ENCODE measurements at places on chromosomes 12 and 14.
A peak's percentile ranks its signal among the peaks of the same experiment; 100 is the strongest.

DNA sequence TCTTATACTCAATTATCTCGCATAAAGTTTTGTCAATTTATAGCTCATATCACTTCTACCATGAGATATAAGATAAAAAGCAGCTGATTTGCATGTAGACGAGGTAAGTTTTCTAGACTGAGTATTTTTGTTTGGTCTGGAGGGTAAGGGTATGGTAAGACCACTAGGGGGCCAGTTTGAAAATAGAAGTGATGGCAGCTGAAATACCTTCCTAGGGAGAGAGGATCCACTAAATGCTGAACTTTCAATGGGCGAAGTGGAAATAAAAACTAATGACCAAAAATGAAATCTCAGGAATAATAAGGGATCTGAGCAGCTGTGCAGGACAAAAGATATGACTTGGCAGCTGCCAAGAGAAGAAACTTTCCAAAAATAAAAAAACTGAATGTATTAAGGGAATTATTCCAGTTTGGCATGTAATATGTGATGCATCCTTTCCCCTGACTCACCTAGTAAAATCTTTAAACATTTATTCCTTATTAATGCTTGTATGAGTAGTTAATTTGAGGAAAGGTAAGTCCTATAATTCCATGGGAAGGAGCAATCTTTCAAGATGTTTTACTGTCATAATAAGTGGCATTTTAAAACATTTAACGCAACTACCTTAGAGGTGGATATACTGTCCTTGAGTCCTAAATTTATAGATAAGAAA lies 754.5 kb downstream of the C12orf50 start:
- peak; percentile 9 for DNase-seq

DNA sequence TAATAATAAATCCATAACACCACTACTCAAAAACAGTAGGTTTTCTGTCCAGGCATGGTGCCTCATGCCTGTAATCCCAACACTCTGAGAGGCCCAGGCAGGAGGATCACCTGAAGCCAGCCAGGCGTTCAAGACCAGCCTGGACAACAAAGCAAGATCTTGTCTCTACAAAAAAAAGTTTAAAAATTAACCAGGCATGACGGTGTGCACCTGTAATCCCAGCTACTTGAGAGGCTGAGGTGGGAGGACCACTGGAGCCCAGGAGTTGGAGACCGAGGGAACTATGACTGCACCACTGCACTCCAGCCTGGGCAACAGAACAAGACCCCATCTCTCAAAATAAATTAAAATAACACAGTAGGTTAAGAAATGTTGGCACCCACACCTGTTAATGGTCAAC lies 44.5 kb upstream of the AP4S1 start:
- DNase-seq = no peak

DNA sequence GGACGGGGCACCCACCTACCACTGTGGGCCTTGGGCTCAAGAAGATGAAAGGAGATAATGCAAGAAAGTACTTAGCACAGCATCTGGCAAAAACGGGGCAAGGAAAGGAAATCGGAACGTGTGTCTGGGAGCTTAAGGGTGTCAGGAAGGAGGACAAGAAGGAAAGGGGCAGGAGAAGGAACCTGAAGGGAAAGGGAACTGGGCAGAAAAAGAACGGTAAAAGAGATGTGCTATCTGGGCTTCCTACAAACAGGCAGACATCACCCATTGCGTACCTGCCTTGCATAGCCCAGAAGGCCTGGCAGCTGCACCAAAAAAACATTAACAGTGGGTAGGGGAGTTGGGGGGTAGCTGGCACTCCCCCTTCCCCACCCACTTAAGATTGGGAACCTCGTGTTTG lies 958 bp upstream of the REM2 start:
- no peak for DNase-seq

GRCh38 chr12:78885466-78885865 lies 20.9 kb downstream of the SYT1 start:
- DNase-seq = peak; percentile 12

DNA sequence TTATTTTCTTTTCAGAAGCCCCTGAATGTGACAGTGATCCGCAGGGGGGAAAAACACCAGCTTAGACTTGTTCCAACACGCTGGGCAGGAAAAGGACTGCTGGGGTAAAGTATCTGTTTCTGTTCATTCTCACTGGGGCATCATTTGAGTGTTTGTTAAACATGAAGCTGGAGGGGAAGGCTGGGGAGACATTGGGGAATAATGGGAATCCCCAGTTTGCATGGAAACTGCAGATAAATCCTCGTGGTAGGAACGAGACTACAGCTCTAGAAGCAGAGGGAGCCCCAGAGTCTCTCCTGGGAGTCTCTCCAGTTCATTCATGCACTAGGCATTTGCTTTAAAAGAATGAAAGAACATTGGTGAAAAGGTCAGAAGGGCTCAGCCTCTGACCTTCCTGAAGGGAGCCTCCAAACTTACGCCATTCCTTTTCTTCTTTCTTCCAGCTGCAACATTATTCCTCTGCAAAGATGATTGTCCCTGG lies 2.5 kb upstream of the CFAP251 start:
- no peak for DNase-seq

GRCh38 chr14:20998674-20999366 lies at the start of gene SLC39A2:
Gene SLC39A2, plus strand, starts transcription at chr14:20999293. Its CDS starts 154 bp downstream, at chr14:20999447.
- no peak for DNase-seq

DNA sequence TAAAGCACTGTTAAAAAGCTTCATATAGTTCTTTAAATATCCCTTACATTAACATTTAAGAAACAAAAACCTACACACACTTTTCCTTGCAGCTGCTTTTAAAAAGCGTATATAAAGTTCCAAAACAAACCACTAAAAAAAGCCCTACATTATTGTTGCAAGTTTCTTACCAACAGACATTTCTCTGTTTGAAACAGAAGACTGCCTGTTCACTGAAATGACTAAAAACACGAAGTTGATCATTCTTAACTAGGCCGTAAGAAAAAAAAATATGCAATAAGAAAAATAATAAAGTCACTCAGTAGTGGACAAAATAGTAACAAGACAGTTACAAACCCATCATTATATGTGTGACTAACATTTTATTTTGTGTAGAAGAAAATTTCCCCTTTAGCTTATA lies 37.3 kb downstream of the KIF21A start:
- no peak for DNase-seq

GRCh38 chr14:92093320-92093719 lies 13.1 kb downstream of the ATXN3 start:
- DNase-seq = peak; percentile 23

GRCh38 chr14:99918781-99919180 lies 125.6 kb downstream of the EML1 start:
- DNase-seq = no peak

- no peak for DNase-seq
Observed at GRCh38 chr14:76866456-76866855, 40.2 kb downstream of the LRRC74A start.

DNA sequence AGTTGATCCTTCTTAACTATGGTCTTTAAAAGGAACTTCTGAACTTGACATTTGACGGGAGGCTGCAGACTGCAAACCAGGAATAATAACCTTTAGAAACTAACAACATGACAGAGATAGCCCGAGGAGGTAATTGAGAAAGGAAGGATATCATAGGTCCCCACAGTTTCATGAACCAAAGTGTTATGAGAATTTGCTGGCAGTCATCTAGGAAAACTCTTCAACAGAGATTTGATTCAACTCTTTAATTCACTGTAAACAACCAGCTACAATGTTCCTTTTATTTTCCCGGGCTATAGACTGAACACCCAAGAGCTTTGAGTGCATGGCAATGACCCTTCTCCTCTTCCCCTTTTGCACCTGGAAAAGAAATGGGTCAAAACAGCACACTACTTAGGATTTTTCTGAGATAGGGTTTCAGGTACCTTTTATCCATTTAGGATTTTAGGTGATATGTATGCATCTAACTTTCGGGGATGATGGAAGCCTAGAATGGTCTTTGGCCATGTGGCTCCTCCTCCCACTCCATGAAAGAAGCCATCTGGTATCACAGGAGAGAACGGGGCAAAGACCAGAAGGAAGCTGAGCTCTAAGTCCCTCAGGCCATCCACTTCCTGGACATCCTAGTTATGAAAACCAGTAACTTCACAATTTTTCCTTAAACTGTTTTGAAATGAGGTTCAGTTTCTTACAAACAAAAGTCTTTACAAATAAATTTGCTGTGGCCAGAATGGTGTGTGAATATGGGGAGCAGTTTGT lies 23.0 kb downstream of the GLT8D2 start:
- DNase-seq = peak; percentile 14

DNA sequence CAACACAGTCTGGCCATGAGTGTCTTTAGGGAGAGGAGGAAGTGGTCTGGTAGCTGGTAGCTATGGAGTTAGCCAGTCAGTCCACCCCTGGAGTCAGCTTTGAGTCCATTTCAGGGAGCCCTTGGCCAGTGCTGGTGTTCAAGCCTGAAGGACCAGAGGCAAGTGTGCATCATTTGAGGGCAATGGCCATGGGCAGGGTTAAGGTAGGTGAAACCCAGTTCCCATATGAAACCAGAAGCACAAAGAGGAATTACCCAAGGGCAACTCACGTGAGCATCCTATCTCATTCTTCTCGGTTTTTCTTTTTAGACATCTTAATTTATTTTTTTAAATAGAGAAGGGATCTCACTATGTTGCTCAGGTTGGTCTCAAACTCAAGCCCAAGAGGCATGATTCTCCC lies 61.3 kb upstream of the ACTN1 start:
- DNase-seq = no peak

DNA sequence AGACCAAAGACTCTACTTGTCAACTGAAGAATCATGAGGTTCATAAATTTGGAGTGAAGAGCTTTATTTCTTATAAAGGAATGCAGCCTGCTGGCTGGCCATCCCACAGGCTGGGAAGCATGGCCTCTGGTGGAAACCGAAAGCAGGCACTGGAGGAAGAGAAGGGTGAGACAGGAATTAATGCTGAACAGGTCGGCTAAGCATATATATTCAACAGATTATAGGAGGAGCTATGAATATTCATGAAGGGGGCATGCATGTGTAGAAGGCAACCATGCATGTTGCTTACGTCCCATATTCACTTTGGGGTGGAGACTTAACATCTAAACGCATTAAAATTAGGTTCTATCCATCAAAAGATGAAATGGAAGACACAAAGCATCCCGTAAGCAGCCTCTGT lies 20.6 kb upstream of the RGS6 start:
- no peak for DNase-seq

- DNase-seq = no peak
Observed at GRCh38 chr12:28130625-28131598, 59.3 kb upstream of the CCDC91 start.

- no peak for DNase-seq
Observed at GRCh38 chr12:58298803-58299202, 357.4 kb downstream of the ATP23 start.

DNA sequence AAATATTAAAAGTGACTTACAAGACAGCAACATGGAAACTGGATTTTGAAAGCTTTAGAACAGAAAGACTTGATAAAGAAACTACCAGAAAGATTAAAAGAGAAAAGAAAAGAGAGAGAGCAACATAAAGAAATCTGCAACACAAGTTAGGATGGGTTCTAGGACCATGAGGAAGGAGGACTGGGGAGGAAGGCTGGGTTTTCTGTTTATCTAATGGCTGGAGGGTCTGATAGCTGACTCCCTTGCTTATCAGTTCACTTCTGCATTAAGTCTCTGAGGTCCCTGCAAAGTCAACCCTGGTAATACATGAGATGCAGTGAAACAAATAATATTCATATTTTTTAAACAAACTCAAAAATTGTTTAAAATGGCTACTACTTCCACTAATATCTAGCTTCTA lies 90.1 kb downstream of the RPAP3 start:
- no peak for DNase-seq

GRCh38 chr12:132100306-132101065 lies 43.6 kb downstream of the DDX51 start:
- no peak for DNase-seq

GRCh38 chr12:99984271-99985128 lies at the start of gene ANKS1B:
Gene ANKS1B, minus strand, starts transcription at chr12:99984936. Its CDS starts 699 bp downstream, at chr12:99984237.
- DNase-seq = peak; percentile 86

DNA sequence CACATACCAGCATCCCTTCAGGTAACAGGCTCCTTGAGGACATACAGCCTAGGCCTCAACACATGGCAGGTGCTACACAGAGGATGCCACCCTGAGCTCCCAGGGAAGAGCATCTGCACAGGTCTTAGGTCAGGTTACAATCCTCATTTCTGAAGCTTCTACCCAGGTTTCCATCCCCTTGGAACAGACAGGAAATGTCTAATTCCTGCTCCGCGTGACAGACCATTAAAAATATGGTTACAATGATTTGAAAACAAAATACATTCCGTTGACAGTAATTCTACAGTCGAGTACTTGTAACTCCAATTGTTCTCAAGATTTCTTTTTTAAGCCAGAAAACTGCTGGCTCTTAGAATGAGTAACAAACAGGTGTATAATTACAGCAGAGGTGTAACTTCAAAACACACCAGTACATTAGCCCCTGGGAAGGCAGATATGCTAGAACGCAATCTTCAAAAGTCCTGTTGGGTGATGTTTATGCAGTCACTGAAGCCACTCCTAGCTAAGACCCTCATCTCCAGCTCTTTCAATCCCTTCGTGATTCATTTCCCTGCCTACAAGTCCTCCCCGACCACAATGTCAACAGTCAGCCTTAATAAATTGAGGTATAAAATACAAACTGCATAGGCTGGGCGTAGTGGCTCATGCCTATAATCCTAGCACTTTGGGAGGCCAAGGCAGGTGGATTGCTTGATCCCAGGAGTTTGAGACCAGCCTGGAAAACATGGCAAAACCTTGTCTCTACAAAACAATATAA lies 11.6 kb downstream of the SETD3 start:
- DNase-seq = no peak

DNA sequence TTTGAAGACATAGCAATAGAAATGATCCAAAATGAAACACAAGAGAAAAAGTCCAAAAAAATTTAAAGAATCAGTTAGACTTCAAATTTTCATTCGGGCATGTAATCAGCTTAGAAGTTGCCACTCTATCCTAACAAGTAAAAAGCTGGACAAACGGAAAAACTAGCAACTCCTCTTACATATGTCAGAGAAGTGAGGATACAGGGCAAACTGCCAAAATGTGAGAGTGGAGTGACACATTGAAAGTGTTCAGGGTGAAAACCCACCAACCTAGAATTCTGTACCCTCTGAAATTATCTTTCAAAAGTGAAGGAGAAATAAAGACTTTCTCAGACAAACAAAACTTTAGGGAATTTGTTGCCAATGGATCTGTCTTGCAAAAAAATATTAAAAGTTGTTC lies 42.0 kb upstream of the CHPT1 start:
- no peak for DNase-seq

DNA sequence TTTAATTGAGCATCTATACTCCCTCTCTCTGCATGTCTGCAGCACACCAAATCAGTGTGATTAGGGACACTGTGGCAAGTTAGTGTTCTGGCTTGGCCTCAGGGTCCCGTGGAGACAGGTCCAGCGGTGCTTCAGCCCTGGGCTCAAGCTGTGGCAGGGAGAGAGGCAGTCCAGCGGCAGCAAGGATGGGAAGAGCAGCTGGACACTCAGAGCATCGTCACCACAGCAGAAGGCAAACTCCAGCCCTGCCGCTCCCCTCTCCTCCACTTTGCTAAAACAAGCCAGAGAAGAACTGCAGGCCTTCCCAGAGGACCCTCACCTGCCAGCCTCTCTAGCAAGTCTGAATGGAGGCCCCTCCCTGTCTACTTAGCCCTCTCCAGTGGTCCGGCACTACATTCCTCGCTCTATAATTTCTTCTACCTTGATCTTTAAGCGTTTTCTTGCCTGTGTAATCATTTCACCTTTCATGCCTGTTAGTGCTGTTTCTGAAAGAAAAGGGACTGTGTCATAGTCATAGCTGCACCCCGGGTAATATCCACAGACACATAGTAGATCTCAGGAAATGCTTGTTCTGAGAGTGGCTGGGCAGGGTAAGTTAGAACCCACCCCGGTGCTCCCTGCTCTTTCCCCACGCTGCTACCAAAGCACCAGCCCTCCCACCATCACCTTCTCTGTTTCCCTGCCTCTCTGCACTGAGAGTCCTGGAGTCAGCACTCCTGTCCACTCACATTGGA lies 22.1 kb downstream of the ZFP36L1 start:
- no peak for DNase-seq
